ENCODE measurements at places on chromosomes 1 and 21. TPM values are rescaled to one million over a fixed set of nuclear protein-coding genes. Genes with fewer than 3 reads are reported as not detected.

Gene COL8A2
- 1.6 TPM for polyA plus RNA-seq

Gene NR1I3
- not detected for polyA plus RNA-seq

Gene HOOK1
- not detected for polyA plus RNA-seq

Gene ZNF683
- not detected for polyA plus RNA-seq

Gene NBPF26
- 4.9 TPM for polyA plus RNA-seq

Gene LHX8
- not detected for polyA plus RNA-seq

Gene RPF1
- polyA plus RNA-seq, result 15.3 TPM

DNA sequence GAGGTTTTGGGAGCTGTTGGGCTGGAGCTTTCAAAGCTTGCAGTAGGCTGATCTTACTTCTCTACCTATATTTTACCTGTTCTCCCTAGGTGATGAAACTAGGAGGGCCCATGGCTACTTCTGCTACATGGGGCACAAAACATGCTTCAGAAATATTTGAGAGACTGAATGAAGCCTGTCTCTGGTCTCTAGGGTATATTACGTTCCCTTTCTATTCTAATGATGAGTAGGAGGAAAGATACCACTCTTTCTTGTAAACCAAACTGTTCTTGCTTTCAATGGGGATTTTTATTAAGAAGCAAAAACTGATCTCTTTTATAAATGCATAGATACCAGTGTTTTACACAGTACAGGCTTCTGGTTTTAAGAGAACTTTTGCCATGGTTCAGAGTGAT lies 103.1 kb downstream of the GALNT2 start:
- DNase-seq, result no peak

- DNase-seq, result no peak
Observed at GRCh38 chr1:30449428-30450147, 273.8 kb downstream of the MATN1 start.

- no peak for DNase-seq
Observed at GRCh38 chr1:62601457-62601856, 4.1 kb downstream of the ANGPTL3 start.

GRCh38 chr1:118118873-118119463 lies 66.1 kb downstream of the SPAG17 start:
- no peak for DNase-seq

GRCh38 chr1:166384948-166385347 lies 218.1 kb upstream of the FAM78B start:
- no peak for DNase-seq

DNA sequence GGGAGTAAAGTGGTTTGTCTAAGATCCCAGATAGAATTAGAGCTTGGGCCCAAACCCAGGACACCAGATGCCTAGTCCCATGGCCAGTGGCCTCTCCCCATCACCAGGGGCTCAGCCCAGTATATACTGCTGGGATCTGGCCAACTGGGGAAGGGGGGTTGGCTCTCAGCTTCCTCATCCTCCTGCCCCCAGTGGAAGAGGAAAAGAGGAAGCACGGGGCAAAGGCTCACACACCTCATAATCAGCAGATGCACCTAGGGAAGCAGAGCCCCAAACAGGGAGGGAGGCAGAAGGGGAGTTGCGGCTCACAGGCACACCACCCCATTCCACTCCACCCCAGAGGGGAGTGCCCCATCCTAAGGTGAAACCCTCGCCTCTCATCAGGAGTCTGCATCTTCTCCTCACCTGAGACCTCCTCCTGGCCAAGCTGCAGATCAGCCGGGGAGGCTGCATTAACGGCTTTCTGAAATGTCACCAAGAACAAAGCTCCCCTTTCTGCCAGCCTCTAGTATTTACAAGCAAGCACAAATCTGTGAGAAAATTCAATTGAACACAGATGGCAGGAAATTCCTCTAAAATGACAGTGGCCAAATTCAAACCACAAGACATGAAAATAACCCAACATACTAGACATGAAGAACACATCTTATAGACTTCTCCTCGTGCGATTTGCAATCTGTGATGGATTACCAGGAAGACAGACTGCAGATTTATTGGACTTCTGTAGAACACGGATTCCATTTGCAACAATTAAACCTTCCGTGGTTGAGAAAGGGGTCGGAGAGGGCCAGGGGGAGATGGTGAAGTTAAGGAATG lies 82.8 kb downstream of the GLIS1 start:
- no peak for DNase-seq

- DNase-seq, result no peak
Observed at GRCh38 chr1:198480876-198481275, 59.6 kb downstream of the ATP6V1G3 start.

DNA sequence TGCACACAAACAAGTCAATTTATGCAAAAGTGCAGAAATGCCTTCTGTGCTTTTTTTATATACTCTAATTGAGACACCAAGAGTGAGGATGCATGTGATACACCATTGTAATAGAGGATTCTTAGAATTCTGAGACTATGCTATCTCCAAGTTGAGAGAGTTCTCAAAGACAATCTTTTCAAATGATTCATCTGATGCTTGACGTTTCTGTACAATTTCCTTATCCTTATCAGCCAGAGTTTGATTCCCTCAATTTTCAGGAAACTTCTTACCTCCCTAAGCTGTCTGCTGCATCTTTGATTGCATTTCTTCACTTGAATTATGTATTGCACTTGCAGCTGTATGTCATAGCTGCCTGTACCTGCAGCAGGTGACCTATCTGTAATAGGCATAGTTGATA lies 211.3 kb upstream of the SPAG17 start:
- DNase-seq, result no peak

DNA sequence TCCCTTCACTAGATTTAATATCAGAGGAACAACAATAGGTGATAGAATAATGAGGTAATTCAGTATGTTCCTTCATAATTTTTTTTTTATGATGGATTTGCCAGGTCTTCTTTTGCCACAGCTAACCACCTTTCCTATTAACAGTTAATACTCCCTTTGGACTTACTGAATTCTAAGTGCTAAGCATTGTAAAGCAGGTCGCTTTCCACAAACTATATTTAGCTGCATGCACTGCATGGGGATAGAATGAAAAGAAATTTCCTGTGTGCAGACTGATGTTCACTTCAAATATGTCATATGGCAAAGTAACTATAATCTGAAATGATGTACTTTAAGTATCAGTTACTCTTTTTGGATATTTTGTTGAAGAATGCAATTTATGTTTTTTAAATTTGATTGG lies 85.8 kb downstream of the GPR161 start:
- DNase-seq, result no peak

GRCh38 chr1:34787461-34788420 lies 5.1 kb upstream of the GJA4 start:
- peak; percentile 53 for DNase-seq

GRCh38 chr1:194342484-194343262 lies 1156.3 kb upstream of the B3GALT2 start:
- DNase-seq, result no peak

- no peak for DNase-seq
Observed at GRCh38 chr1:230957580-230957989, 21.1 kb downstream of the TTC13 start.

GRCh38 chr1:47181955-47182675 lies 7.7 kb downstream of the PDZK1IP1 start:
- DNase-seq, result peak; percentile 75

DNA sequence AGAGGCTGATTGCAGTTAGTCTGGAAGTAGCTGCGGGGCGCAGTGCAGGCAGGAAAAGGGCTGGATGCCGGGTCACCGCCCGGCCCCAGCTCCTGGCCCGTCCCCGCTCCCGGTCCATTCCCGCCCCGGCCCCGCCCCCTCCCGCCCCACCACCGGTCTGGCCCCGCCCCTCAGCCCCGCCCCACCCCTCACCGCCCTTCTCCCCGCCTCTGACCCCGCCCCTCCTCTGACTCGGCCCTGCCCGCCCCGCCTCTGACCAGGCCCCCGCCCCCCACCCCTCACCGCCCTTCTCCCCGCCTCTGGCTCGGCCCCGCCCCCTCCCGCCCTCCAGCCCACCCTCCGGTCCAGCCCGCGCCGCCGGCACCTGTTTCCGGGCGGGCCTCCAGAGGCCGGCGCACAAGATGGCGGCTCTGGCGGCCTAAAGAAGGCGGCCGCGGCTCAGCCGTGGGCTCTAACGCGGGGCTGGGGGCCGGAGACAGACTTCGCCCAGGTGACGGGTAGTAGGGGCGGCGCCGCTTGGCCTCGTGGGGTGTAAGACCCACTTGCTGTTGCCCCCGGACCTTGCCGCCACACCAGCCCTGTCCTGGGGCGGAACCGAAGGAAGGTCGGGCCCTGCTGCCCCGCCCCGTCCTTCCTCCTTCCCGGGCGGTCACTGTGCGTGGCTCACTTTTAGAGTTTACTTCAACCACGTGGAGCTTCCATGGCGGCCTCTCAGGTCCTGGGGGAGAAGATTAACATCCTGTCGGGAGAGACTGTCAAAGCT lies at the start of gene UBIAD1:
UBIAD1 (plus strand) TSS at position 367 of the 763 bp plus-strand sequence; CDS start at position 701, 334 bp downstream.
- DNase-seq, result peak; percentile 87
